AG20443 (cell line): ENCODE measurements at places on chromosomes 12 and 14.
A peak's percentile ranks its signal among the peaks of the same experiment; 100 is the strongest.

- DNase-seq, result no peak
These were observed 114.8 kb downstream of the EML1 start for GRCh38 chr14:99907761-99908652.

DNA sequence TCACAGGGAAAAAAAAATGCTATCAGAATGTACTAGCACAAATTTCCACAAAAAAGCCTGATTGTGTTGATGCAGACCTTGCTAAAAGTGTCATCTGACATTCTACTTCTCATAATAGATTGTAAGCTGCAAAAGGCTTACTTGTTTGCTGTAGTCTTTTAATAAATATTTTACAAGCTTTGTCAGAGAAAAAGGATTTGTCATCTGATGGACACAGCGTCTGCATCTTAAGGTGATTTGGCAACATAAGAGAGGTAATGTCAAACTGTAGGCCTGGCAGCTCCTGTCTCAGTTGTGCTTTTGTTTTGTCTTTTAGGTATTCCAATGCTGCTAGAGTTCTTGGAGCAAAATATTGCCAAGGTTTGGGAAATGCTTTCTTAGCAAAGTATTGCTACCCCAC is 26.3 kb upstream of the KCNH3 start:
- no peak for DNase-seq

GRCh38 chr12:104971306-104971705 is 13.2 kb upstream of the SLC41A2 start:
- DNase-seq, result peak; percentile 31

GRCh38 chr14:67815573-67816225 is 691 bp downstream of the ZFYVE26 start:
- peak; percentile 40 for DNase-seq

- no peak for DNase-seq
These were observed 82.3 kb downstream of the TNFAIP2 start for GRCh38 chr14:103205541-103205906.

DNA sequence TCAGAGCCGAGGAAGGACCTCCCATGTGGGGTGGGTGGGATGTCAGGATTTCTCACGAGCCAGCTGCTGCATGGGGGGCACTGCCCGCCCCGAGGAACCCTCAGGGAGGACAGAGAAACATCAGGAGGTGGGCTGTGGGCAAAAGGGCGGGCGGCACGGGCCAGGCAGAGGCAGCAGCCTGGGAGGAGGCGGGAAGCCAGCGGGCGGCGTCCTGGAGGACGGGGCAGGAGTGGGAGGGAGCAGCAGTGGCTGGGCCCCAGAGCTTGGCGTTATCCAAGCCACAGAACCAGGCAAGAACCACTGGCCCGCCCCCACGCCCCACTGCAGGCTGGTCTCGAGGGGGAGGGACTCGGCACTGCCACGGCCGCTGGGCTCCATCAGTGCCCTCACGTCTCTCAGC is 2.4 kb downstream of the C14orf180 start:
- DNase-seq, result no peak

DNA sequence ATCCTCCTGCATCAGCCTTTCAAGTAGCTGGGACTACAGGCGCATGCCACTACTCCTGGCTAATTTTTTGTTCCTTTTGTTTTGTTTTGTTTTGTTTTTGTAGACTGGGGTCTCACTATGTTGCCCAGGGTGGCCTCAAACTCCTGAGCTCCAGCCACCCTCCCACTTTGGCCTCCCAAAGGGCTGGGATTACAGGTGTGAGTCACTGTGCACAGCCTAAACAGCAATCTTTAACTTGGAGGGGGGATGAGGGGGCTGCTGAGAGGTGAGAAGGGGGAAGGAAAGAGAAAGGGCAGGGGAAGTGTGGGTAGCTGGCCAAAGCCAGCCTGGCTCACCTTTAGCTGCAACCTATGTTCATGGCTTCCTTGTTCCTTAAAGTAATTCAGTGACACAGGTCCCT is 77.4 kb downstream of the KDM2B start:
- DNase-seq, result no peak

DNA sequence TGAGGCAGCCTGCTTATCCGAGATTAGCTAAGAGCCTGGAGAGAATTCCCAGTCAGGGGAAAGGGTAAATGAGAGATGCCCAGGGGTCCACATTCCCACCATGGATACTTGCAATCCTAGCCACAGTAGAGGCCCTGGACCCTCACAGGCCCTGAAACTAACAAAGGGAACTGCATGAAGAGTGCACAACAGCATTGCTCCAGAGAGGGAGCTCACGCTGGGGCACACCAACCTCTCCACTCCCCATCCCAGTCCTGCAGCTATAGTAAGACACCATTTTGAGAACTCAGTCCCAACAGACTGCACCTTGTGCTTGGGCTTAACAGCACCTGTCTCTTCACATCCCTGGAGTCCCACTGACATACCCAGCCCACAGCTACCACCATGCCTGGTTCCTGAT is 30.5 kb downstream of the CEP83 start:
- DNase-seq, result no peak

DNA sequence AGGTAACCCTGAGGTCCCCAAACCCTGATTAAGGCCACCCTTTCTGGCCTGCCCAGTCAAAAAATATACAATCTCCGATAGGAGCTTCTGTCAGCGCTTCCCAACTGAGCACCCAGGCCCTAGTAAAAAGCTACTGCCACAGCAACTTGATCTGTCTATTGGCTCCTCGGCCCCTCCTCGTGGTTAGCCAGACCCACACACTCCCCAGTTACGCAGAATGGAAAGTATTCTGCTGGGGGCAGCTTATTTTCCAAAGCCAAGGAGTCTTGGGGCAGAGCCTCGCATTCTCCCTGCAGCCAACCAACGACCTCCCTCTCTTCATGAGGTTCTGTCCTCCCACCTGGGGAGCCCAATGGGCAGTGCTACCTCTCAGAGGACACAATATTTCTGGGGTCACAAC is 32.1 kb downstream of the FMNL3 start:
- DNase-seq, result no peak

GRCh38 chr12:40031965-40032364 is 73.9 kb downstream of the SLC2A13 start:
- DNase-seq, result no peak

GRCh38 chr12:115403689-115404088 is 719.7 kb upstream of the TBX3 start:
- DNase-seq, result no peak

- no peak for DNase-seq
These were observed 297.5 kb upstream of the PRKD1 start for GRCh38 chr14:30225176-30225575.

GRCh38 chr12:117145597-117146154 is 44.6 kb downstream of the FBXO21 start:
- DNase-seq, result no peak

DNA sequence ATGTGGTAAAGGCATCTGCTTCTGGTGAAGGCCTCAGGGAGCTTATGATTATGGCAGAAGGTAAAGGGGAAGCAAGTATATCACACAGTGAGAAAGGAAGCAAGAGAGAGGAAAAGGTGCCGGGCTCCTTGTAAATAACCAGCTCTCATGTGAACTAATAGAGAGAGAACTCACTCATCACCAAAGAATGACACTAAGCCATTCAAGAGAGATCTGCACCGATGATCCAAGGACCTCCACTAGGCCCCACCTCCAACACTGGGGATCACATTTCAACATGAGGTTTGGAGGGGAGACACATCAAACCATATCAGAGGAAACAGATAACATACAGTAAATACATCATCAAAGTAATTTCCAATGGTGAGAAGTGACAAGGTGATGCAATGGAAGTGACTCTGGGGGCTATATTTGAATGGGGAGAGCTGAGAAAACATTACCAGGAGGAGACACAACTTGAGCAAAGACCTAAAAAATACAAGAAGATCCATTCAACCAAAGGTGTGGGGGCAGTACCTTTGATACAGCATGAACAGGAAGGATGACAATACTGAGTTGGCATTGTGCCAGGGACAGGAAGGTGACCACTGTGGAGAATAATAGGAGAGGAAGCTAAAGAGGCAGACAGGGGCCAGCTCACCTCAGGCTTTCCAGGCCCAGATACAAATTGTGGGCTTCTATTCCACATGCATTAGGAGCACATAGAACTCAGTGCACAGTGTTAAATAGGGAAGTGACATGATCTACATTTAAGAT is 134.4 kb upstream of the GRIP1 start:
- DNase-seq, result no peak

- peak; percentile 10 for DNase-seq
These were observed 310.2 kb downstream of the APAF1 start for GRCh38 chr12:98955284-98955683.

GRCh38 chr14:81837304-81837703 is 303.7 kb upstream of the SEL1L start:
- DNase-seq, result no peak

DNA sequence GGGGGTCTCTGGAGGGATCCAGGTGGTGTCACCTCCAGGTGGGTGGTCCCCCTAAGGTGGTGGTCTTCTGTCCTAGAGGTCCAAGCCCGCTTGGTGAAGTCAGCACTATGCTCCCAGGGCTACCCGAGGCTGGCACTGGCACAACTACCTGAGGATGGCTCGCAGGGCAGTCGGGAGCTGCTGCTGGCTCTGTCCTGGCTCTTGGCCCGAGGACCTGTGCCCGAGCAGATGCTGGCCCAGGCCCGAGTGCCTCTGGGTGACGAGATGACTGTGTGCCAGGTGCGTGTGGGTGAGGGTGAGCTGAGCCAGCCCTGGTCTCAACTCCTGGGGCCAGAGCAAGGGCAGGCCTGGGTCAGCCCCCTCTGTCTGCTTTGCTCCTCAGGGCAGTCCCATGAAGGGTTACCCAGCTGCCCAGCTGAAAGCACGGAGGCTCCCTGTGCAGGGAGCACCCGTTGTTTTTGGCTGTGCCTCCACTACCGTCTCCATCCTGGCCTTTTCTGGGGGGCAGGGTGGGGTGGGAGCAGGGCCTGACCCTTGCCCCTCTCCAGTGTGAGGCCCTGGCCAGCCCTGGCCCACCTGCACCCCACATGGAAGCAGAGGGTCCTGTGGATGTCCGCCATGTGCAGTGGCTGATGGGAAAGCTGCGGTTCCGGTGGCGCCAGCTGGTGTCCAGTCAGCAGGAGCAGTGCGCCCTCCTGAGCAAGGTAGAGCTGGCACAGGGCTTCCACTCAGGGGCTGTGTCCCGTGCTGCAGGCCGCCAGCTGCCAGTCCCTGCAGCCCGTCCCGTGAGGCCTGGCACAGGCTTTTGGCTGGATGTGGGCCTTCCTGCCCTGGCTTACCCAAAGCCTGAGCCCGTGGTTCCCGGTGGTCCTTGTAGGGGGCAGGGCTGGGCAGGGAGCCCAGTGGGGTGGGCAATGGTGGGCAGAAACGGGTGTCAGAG is 1.3 kb downstream of the TEDC1 start:
- DNase-seq, result no peak

DNA sequence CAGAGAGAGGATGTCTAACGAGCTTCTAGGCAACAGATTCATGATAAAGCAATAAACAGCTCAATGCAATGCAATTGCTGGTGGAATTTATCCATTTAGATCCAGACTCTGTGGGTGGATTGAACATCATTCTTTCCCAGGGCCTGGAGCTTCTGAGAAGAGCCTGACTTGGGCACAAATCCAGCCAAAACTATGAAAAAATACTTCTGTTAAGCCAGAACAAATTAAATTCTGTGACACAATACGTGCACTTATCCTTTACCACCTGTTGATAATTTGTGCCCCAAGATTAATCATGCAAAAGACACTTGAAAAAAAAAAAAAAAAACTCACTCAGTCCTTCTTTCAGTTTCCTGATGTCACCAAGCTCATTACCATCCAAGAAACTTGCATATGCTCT is 446.0 kb upstream of the DCN start:
- DNase-seq, result peak; percentile 10

DNA sequence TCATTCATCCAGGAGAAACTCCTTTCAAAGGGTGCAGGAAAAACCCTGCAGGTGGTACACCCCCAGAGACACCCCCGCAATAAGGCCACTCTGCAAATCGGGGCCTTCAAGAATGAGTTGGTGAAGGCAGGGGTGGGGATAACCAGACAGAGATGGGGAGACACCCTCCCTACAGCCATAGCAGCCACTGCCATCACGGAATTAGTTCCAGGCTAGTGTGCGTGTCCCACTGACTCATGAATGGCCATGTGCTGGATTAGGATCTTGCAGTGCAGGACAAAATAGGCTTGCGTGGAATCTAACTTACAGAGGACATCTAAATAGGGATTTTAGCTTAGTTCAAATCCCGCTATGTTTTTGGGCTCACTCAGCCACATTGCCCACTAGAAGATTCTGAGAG is 37.8 kb downstream of the SPRING1 start:
- no peak for DNase-seq

- DNase-seq, result peak; percentile 66
These were observed 129.4 kb upstream of the DNM1L start for GRCh38 chr12:32549675-32550079.

DNA sequence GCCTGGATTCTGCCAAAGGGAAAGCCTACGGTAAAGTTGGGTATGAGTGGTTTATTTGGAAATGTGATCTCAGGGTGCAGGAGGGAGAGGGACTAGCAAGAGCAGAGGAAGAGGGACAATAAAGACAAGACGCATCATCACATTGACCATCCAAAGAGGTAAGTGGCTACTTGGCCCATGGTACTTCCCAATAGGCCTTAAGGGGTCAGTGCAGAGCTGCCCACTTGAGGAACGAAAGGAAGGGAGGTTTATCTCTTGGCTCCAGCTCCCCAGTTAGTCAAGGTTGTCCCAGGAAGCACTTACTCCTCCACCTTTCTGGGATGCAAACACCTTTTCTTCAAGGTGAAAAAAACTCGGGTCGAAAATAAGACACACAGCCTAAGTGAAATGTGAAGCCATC is 323.9 kb downstream of the TMEM132D start:
- no peak for DNase-seq

DNA sequence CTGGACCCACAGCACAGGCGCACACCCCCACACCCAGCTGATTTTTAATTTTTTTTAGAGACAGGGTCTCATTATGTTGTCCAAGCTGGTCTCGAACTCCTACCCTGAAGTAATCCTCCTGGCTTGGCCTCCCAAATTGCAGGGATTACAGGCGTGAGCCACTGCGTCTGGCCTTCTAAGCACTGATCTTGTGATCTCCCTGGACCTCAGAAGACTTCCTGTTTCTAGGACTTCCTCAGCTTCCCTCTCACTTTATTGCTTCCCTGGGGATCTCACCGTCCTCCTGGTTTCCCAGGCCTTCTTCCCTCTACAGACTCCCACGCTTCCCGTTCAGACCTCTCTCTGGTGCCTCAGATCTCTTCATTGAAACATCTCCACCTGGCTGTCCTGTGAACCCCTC is 13.8 kb downstream of the ZNF839 start:
- DNase-seq, result no peak

DNA sequence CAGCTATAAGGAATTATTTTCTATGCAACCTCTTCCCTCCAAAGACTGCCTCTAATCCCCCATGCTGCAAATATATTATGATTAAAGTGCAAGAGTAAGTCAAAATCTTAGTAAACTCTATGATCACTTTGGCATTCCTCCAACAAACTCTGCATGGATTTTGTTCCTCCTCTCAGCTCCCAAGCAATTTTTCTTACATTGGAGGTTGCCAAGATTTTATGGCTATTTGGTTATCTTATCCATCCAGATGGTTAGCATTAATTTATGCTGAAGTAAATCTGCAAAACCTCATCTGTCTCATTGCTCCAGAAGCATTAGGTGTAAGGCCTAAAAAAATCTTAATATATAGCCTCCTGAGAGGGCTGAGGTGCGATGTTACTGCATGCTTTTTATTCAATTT is 228.1 kb downstream of the CHST11 start:
- DNase-seq, result no peak

- no peak for DNase-seq
These were observed 64.6 kb downstream of the CALM1 start for GRCh38 chr14:90461425-90461824.

- no peak for DNase-seq
These were observed 64.0 kb downstream of the BCAT1 start for GRCh38 chr12:24884911-24885310.

- DNase-seq, result no peak
These were observed 61.9 kb downstream of the ABCC9 start for GRCh38 chr12:21879312-21879711.

GRCh38 chr12:66661357-66661756 is 17.5 kb downstream of the GRIP1 start:
- no peak for DNase-seq
